Muscle of arm (tissue), 14 donors: ENCODE measurements at places on chromosomes 4 and X. TPM values are rescaled to one million over a fixed set of nuclear protein-coding genes. Genes with fewer than 3 reads are reported as not detected.

FMR1NB gene
- polyA plus RNA-seq = not detected

SSX3 gene
- not detected for polyA plus RNA-seq

SASH3 gene
- 2.6 TPM for polyA plus RNA-seq

GRCh38 chrX:87338510-87338909 lies 179.1 kb upstream of the KLHL4 start:
- peak; percentile 5 for DNase-seq

DNA sequence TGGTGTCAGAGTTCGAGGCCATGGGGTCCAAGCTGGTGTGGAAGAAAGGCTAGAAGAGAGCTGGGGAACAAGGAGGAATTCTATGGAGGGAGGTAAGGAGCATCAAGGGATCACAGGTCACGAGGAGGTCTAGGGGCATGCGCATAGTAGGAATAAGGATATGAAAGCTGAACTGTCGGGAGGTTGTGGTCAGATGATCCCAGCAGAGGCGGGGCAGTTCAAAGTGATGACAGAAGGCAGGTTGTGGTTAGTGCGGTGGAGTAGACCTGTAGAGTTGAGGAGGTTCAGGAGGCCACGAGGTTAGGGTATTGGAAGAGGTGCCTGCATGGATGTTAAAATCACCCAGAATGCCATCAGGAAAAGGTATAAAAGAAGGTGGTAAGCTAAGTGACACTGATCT lies 156.3 kb downstream of the TMEM164 start:
- no peak for DNase-seq

DNA sequence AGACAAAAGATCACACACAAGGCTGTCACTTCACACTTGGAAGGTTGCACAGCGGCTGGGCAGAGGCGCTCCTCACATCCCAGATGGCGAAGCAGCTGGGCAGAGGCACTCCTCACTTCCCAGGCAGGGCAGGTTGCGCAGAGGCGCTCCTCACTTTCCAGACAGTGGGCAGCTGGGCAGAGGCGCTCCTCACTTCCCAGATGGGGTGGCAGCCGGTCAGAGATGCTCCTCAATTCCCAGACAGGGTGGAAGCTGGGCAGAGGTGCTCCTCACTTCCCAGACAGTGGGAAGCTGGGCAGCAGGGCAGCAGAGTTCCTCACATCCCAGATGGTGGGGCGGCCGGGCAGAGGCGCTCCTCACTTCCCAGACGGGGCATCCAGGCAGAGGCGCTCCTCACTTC lies 199.2 kb downstream of the RTL9 start:
- DNase-seq = no peak

DNA sequence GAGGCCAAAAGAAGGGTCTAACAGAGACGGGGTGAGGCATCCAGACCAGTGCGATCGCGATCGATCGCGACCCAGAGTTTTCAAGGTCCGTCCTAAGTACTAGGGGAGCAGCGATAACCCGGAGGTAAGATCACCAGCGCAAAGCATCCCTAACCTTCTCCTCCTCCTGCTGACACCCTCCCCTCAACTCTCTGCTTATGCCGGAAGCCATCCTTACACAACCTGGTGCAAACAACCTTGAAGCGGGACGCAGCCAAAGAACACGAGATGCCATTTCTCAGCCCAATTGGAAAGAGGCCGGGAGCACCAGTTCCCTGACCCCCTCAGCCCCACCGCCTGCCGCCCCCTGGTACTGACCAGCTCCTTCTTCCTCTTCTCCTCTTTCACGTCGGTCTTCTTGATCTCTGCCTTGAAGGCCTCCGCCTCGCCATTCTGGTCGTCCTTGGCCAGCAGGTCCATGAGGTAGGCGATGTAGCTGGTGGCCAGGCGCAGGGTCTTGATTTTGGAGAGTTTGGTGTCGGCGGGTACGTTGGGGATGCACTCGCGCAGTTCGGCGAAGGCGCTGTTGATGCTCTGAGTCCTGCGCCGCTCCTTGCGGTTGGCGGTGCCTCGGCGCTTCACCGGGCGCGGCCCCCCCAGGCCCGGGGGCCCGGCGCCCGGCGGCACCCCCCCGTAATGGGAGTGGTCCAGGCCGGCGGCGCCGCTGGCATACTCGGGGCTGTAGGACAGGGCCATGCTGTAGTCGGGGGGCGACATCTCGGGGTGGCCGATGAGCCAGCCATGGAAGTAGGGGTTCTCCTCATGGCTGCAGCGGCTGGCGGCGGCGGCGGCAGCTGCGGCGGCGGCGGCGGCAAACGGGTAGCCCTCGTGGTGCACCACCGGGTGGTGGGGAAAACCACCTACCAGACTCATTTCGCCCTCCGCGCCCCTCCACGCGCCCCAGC lies 1.4 kb downstream of the HAND2 start:
- no peak for DNase-seq
